HuH-7.5 (cell line): ENCODE measurements at places on chromosomes 7 and 10.

GRCh38 chr10:31774299-31774900 is 154.2 kb downstream of the ARHGAP12 start:
- no peak for DNase-seq

DNA sequence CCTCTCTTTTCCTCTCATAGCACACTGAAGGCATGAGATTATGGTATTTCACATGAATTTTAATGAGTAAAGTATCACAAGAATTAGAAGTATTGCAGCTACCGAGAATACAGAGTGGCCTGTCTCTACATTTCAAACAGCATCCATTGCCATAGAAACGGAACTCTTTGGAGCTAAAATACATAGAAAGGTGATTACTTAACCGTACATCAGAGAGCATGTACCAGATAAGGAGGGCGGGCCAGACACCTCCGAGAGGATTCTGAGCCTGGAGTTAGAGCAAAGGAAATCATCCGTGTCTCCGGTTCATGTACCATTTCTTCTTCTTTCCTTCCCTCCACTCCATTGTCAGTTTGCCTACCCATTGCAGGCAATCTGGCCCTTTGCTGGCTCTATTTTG is 196.7 kb downstream of the KLF6 start:
- DNase-seq: no peak

GRCh38 chr7:88132725-88133124 is 87.1 kb downstream of the SRI start:
- DNase-seq: no peak

- DNase-seq: no peak
These were observed 13.0 kb upstream of the CHST15 start for GRCh38 chr10:124106241-124106879.
